NCI-H2081 (cell line): ENCODE measurements at places on chromosomes 5 and 9.

- no peak for DNase-seq
Measured at GRCh38 chr5:9596171-9596780, 33.9 kb downstream of the TAS2R1 start.

GRCh38 chr9:71541436-71541835 is 226.9 kb downstream of the CEMIP2 start:
- DNase-seq: no peak

- no peak for DNase-seq
Measured at GRCh38 chr9:134287591-134288491, 38.4 kb upstream of the RXRA start.

DNA sequence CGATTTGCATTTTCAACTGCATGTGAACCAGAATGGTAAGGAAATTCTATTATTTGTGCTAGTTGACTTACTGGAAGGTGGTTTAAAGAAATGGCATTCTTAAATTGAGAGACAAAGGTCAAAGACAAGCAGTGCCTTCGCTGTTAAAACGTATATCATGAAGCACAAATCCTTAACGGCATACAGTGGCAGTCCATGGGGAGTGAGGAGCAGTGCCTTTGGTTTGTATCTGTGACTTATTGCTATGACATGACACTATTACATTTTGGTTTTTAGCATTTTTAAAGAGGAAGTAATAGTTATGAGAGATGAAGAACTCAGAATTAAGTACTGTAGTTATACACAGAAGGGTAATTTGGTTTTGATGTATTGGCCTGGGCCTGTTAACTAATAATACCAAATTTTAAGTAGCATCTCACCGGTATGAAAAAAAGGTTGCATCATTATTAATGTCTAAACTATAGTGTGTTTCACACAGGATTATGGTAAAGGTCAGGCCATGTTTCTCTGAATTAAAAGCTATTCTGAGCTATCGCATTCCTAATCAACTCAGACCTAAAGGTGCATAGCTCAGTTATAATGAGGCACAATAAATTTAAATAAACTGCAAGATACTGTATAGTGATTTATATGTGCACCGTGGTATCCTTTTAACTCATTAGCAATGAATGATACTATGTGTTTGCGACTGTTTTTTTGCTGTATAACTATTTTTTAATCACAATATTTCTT is 339.8 kb upstream of the ARRDC3 start:
- no peak for DNase-seq

DNA sequence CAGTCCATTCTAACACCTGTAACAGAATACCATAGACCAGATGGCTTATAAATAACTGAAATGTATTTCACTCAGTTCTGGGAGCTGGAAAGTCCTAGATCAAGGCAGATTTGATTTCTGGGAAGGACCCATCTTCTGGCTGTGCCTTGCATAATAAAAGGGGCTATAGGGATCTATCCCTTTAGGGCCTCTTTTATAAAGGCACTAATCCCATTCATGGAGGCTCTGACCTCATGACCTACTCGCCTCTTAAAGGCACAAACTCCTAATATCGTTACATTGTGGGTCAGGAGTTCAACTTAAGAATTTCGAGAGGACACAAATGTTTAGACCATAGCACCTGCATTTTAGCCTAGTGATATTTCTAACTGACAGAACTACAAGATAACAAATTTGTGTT is 619.0 kb downstream of the CDH18 start:
- DNase-seq: no peak

GRCh38 chr9:79570448-79571308 is 1.1 kb upstream of the TLE4 start:
- no peak for DNase-seq

DNA sequence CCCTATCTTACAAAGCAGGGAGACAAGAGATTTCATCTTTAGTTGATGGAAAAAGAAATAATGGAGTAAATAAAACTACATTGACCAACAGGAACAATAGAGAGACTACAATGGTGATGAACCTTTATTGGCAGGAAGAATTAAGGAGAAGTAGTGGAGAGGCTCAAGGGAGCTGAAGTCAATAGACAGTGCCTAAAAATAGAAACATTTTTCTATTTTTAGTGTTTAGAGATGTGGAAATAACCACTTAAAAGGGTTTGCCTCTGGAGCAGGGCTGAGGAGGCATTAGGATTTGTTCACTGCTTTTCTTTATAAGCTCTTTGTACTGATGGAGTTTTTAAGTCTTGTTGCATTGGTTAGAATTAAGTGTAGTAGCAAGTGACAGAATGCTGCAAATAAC is 98.4 kb upstream of the ERCC6L2 start:
- no peak for DNase-seq

DNA sequence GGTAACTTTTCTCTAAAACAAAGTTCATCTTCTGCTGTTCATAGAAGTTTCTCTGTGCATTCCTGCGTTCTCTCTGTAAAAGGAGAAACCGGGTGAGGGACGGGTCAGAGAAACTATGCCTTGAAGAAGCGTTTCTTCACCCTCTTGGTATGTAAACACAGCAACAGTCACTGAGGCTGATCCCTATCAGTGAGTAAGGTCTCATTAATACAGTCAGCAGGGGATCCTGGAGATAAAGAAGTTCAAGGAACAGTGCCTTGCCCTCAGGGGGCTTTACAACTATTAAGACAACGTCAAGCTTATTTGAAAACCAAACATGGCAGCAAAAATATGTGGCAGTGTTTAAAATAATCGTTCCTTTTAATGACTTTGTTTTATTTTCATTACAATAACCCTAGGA is 202.9 kb upstream of the IL12B start:
- no peak for DNase-seq

DNA sequence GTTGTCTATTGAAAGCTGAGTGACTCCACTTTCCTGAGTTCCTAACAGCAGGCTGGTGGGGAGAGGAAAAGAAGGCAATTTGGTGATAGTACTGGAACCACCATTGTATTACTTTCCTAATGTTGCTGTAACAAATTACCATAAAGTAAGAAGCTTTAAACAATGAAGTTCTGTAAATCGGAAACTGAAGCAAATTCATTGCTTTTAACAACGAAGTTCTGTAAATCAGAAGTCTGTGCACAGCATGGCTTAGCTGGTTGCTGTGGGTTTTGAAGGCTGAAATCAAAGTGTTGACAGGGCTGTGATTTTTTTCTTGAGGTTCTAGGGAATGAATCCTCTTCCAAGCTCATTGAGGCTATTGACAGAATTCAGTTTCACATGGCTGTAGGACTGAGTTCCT is 72.3 kb downstream of the SLC44A1 start:
- DNase-seq: no peak

- no peak for DNase-seq
Measured at GRCh38 chr5:180470361-180470760, 23.8 kb upstream of the CNOT6 start.

GRCh38 chr5:65797481-65797880 is 75.5 kb downstream of the NLN start:
- no peak for DNase-seq

DNA sequence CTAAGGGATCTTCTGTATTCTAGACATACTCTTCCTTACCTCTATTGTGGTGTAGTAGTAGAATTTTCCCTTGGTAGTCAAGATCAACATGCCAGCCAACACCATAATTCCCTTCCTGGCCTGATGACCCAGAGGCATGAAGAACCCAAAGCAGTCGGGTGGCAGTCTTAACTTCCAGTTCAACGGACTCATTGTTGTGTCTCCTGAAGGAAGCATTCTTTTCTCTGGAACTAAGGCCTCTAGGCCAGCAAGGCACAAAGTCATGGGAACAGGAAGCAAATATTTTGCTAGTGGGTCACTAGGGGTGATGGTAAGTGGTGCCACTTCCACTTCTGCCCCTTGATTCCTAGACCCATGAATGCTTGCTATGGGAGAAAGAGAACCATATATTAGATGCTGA is 55.2 kb upstream of the DAPK1 start:
- no peak for DNase-seq

- no peak for DNase-seq
Measured at GRCh38 chr9:70485273-70485858, 70.9 kb upstream of the KLF9 start.

DNA sequence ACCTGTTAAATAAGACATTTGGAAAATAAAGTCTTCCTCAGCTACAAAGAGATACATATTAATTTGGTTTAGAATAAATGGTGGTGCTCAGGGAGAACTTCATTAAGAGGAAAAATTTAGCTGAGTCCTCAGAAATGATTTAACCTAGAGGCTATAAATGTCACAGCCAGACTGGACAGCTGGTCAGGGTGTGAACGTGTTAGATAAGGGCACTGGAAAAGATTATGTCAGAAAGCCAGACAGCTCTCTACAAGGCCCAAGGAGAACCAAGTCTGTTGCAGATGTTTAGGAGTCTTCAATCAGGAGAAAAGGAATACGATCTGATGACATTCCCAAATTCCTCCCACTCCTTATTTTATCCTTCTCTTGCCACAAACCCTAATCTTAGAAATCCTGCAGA is 265.2 kb downstream of the MAT2B start:
- DNase-seq: no peak

DNA sequence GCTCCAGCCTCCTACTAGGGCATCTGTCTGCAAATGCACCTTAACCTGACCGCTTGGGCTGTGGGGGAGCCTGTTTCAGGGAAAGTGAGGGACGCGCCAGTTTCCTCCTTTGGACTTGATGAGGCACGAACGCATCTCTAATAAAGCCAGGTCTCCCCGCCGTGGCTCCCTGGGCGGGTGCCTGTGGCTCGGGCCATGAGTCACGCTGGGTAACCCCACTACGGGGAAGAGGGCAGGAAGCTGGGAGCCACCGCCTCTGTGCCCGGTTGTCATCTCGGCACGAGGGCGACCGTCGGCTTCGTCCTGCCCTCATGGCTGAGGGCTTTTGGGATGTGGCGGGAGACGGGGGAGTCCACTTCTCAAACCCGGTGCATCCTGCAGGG is 12.1 kb downstream of the NOTCH1 start:
- no peak for DNase-seq

DNA sequence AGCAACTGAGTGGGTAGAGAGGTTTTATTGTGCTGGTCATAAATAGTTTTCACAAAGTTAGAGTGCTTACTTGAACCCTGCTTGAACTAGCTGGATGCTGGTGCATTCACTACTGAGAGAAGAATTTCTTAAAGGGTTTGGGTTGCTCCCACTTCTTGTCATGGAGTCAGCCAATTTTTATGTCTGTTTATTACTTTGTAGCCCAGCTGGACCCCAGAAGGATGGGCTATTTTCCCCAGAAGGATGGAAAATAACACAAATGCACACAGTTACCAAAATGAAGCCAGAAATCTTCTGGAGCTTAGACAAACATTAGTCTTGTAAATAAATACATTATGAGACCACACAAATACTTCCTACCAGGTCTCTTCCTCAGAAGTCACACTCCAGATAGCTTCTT is 480.8 kb upstream of the TNC start:
- no peak for DNase-seq
